ENCODE measurements at places on chromosomes 16 and 17.

DNA sequence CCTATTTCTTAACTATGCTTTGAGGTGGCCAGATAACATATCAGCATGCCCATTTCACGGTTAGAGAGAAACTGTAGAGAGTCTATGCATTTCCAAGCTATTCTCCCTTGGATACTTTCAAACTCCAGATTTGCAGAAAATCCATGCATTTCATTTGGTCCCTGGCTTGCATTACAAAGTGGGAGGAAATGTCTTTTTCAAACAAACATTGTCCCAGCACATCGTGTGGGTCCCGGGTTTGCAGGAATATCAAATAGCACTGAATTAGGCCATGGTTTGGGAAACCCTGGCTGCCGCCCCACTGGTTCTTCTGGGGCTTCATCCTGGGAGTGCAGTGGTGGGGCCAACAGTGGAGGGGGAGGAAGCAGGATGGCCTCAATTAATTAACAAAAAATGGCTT is 171.9 kb downstream of the IRX5 start:
- no peak for DNase-seq

- no peak for DNase-seq
Observed at GRCh38 chr16:48547530-48547929, 62.5 kb downstream of the N4BP1 start.

DNA sequence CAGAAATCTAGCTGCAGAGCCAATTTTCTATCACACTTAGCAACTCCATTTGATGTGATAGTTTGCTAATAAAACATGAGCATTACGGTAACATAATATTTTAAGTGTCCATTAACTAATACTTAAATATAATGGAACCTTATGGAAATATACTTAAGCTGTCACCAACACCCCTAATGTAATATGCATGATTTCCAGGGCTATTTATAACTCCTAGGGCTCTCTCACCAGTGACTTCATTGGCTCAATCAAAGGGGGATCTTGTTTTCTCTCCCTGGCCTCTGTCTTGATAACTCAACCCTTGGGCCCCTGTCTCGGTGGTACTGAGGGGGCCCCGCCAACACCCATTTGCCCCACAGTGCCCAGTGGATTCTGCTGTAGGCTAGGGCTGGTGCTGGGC is 170.4 kb downstream of the SALL1 start:
- no peak for DNase-seq

DNA sequence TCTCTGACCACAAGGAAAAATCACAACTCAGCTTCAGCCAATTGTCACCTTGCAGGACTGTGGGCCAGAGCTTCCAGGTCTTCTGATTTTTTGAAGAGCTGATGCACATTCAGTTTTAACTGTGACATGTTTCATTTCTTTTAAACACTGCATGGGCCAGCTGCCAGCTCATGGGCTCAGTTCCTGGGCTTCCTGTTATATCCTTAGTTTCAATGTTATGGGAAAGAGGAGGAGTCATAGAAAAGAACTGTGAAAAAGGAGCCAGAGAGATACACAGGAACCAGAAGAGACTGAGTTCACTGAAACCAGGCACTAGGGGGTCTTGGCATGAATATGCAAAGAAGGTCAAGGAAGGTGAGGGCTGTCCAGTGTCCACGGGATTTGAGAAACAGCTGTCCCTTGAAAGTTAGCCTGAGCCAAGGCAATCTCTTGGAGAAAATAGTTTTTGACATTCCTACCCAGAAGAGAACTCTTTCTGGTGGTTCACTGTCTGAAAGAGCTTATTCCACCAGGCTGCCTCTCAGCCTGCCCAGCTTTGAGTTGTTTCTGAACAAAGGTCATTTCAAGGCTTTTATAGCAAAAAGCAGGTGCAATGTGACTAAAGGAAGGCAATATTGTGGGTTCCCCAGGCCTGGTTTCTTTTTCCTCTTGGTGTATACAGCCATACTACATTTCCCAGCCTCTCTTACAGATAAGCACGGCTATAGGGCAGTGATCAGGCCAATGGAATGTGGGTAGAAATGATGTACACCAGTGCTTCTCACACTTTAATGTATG is 10.5 kb downstream of the PDILT start:
- DNase-seq, result no peak

- no peak for DNase-seq
Observed at GRCh38 chr17:80465327-80465974, 11.0 kb downstream of the NPTX1 start.
